CD4-positive, alpha-beta memory T cell (primary cell): ENCODE measurements at places on chromosomes 12 and 14. TPM values are rescaled to one million over a fixed set of nuclear protein-coding genes. Genes with fewer than 3 reads are reported as not detected.

DNA sequence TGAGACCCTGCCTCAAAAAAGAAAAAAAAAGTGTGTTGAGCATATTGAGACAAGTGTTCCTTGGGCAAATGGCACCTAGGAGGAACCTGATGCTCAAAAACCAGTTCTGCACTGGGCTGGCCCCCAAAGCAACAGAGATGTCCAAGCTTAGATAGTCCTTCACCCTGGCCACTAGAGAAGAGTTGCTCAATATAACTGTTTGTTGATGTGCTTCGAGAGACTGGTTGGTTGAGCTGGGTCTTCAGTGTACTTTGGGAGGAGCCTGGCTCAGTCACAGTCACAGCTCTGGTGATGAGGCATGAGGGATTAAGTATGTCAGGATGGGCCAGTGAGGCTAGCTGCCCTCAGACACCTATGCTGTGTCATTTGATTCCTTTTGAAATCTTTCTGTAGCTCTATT, 38.0 kb downstream of the SLC2A14 start:
- H3K4me3 ChIP-seq = no peak overlapping the region
- no peaks in the 10 kb centered on the region for H3K4me1 ChIP-seq
- no peak overlapping the region for H3K27ac ChIP-seq
- H3K27me3 ChIP-seq = no peaks in the 10 kb centered on the region
- H3K36me3 ChIP-seq = no peaks in the 10 kb centered on the region
- DNase-seq = no peak

Gene NABP2
- 19.1 TPM for total RNA-seq

Gene TCL1B
- not detected for total RNA-seq

Gene KCNMB4
- total RNA-seq = 1.1 TPM

DNA sequence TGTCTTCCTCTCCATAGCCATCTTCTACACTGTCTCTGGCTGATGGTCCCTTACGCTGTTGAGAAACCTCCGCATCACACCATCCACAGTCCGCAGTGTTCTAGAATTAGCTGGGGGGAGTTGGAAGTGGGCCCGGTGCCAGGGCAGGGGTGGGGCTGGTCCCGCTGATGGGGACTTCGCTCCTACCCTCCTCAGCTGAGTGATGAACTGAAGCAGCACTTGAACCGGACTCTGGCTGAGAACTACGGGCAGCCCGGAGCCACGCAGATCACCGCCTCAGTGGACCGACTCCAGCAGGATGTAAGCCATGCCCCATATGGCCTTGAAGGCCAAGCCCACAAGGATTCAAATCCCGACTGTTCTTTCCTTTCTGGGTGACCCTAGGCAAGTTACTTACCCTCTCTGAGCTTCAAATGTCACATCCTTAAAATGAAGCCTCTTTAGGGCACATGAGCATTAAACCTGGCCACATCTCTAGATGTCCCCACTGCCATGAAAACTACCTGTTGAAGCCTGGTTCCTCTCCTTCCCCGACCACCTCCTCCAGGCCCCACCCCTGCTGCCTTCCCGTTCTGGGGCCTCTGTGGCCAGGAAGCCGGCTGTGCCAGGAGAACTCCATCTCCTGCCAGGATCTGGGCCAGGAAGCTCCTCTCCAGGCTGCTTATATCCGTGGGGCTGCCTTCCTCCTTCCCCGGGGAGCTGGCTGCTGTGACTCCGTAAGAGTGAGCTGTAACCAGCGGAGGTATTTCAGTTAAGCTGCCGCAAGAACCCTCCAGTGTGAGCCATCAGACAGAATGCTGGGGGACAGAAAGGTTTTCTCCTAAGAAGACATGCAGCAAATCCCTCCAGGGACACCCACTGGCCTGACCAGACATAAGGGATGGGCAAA, 53.1 kb downstream of the TSPAN11 start:
- no peaks in the 10 kb centered on the region for H3K27me3 ChIP-seq
- H3K36me3 ChIP-seq = no peaks in the 10 kb centered on the region
- no peaks in the 10 kb centered on the region for H3K4me1 ChIP-seq
